ENCODE measurements at places on chromosomes 6 and 20.
A peak's percentile ranks its signal among the peaks of the same experiment; 100 is the strongest.

DNA sequence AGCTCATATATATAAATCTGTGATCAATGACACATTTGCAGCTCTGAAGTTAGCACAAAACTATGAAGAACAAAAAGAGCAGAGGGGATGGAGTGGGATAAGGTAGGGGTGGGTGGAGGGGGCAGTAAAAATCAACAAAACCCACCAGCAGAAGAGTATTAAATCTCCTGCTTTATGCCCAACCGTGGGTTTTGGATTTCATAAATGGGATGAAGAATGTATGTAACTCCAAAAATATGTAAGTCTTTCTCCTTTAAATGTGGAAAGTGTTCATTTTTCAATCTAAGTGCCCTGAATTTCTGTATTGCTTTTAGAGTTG, 480.3 kb upstream of the MARCKS start:
- no peak for ATAC-seq

DNA sequence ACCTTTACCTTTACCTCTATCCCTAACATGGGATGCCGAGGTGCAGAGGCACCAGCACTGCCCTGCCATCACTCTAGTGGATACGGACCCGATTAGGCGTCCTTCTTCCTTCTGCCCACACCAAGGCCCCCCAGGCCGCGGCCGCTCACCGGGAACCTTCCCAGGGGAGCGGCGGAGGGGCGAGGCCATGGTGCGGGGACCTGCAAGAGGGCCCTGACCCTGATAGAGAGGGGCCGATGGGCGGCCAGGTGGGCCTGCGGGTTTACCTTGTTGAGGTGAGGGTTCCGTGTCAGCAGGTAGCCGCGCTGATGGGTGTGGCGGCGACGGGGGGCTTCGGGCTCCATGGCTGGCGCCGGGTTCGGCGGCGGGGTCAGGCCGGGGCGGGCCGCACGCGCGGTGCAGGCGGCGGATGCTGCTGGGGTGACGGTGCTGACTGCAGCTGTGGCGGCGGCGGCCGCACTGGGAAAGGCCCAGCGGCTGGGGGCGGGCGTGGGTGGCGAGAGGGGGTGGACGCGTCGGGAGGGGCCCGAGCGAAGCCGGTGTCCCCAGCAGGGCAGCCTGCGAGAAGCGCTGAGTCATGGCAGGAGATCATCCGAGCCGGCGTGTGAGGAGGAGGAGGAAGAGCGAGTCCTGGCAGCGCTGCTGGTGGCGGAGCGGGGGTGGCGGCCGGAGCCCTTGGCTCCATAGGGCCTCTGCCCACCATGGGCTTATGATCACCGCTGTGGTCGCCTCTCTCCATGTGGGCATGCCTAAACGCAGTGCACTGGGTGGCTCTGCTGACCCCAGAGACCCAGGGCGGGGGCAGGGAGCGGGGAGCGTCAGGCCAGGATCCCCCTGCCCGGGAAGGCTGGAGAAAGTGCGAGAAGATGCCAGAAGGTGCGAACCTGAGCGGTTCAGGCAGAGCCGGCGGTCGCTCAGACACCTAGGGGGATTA, at the start of gene ME1:
Gene ME1, minus strand, starts transcription at position 441 of the 934 bp plus-strand sequence. Its CDS starts 97 bp downstream, at position 344.
- ATAC-seq = peak; percentile 95

- no peak for ATAC-seq
Observed at GRCh38 chr6:159257846-159258245, 88.6 kb downstream of the FNDC1 start.

- no peak for ATAC-seq
Observed at GRCh38 chr20:14838663-14839628, 501.5 kb upstream of the FLRT3 start.

DNA sequence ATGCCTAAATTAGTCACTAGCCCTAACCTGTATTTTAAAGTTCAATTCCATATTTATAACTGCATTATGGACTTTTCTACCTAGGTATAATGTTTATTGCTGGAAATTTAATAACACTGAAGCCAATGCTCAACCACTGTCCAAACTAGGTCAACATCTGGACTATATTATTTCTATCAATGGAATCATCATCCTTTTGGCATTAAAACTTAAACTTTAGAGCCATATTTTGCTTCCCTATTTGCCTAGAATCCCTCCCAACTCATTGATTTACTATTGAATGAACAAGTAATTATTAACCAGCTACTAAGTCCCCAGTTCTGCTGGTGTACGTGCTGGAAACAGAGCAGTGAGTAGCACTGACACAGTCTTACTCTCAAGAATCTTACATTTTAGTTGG, 291.7 kb upstream of the SPTLC3 start:
- no peak for ATAC-seq

DNA sequence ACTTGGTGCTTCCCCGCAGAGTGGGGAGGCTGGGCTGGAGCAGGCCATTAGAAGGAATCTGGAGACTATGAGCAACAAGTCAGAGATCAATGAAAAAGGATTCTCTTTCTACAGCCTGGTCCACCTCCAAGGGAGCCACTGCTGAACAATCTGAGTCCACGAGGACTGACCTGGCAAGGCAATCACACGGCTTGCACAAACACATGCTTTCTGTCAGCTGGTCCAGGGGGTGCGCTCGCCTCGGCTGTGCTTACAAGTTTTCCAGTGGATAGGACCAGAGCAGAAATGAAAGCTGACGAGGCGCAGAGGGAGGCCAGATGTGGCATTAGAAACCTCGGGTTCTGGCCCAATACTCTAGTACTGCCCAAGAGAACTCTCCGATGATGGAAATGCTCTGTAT, 18.1 kb downstream of the KCNK5 start:
- ATAC-seq = no peak

DNA sequence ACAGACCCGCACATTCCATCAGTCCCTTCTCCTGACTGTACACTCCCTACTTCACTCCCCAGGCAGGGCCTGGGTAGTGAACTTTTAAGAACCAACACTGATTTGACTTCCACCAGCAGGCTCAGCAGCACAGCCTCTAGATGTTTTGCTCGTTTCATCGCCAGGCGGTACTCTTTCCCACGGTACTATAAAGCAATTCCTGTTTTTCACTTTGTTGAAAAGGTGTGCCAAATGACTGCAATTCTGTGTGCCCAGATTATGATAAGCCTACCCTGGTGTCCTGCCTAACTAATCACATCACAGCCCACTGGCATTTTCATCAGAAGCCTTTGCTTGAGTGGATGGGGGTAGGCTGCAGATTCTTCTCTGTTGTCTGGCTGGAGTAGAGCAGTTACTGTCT, 12.9 kb upstream of the WTAP start:
- no peak for ATAC-seq

- ATAC-seq = no peak
Observed at GRCh38 chr20:10805764-10806163, 132.0 kb upstream of the JAG1 start.

DNA sequence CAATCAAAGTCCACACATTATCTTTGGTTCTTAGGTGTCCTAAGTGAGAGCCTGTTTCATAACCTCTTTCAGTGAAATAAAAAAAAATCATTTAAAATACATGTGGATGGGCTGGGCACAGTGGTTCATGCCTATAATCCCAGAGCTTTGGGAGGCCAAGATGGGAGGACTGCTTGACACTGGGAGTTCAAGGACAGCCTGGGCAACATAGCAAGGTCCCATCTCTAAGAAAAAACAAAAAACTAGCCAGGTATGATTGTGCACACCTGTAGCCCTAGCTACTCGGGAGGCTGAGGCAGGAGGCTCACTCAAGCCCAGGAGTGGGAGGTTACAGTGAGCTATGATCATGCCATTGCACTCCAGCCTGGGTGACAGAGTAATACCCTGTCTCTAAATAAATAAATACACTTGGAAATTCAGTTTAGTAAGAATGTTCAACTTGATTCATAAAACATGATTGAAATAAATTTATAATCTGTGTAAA, 3.6 kb downstream of the MPC1 start:
- ATAC-seq = no peak

DNA sequence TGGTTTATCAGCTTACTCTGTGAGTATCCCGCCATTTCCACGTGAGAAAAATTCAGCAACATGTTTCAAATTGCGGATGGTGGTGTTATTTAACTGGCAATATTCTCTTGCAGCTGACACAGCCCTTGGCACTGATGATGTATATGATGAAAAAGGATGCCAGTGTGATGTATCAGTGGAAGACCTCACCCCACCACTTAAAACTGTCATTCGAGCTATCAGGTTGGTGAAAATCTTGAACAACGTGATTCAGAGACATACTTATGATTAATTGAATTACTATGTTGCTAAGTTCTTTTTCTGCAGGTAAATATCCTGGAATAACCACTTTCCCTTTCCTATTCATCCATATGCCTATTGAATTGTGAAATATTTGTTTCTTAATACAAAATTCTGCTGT, 55.7 kb downstream of the KHDC1L start:
- ATAC-seq = no peak

DNA sequence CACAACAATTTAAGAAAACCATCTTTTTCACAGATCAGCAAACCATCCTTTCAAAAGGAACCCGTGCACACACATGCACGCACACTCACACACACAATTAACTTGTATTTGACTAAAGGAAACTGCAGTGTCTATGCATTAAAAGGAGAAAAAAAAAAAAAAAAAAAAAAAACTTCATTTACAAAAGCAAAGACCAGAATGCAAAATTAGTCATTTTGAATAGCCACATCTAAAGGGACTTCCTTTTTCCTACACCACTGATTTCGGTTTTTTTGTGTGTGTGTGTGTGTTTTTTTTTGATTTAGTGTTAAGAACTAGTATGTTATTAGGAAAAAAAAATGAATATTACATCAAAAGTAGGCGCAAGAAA, 6.3 kb downstream of the ZMYND8 start:
- ATAC-seq = no peak

- ATAC-seq = no peak
Observed at GRCh38 chr20:58406422-58407001, 17.5 kb downstream of the VAPB start.

DNA sequence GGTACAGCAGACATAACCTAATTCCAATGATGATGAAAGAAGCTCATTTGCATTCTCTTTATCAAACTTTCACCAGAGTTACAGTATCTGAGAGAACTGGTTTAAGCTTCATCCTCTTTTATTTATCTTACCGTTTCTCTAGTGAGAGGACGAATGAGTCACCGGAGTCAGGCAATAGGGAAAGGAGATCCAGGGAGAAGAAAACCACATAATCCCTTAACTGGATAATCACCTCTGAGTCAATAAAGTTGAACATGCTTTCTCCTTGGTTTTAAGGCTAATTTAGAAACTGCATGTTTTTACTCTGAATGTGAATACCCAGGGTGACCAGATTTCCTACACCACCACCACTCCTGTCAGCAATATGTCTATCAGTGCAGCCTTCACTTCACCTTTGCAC, 313.7 kb upstream of the TBX18 start:
- ATAC-seq = peak; percentile 88

- ATAC-seq = no peak
Observed at GRCh38 chr6:82237013-82237412, 10.5 kb downstream of the IBTK start.

- no peak for ATAC-seq
Observed at GRCh38 chr20:40986774-40987173, 41.8 kb upstream of the TOP1 start.

DNA sequence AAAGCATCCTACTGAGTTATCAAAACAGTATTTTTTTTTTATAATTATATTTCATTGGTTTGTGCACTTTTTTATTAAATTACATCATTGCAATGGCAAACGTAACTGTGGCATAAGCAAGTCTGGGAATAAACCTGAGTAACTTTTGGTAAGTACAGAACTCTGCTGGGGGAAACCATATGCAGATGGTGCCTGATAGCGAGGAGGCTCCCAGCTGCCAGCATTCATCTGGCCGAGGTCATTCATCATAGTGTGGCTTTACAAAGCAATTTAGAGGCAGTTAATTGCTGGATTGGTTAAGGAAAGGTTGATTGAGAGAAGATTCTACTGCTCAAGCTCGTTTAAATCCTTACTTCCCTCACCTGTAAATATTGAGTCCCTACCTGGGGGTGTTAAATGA, 52.6 kb downstream of the HECA start:
- ATAC-seq = no peak

DNA sequence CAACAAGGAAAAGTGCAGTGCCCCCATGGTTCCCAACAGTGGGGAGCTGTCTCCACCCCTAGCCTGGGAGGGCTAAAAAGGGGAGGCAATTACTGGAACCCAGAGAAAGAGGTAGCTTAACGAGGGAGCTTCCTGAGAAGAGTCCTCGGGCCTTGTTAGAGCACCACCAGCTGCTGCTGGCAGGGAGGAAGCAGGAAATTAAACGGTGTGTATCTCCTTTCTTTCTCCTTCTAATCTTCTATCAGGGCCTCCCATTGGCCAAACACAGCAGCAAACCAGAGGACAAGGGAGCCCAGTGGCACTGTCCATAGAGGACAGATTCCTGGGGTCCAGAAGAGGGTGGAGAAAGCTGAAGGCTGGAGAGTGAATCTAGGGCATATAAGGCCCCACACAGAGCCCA, 7.6 kb upstream of the BTN2A2 start:
- ATAC-seq = no peak

- no peak for ATAC-seq
Observed at GRCh38 chr6:120534954-120535353, 799.3 kb downstream of the TBC1D32 start.

DNA sequence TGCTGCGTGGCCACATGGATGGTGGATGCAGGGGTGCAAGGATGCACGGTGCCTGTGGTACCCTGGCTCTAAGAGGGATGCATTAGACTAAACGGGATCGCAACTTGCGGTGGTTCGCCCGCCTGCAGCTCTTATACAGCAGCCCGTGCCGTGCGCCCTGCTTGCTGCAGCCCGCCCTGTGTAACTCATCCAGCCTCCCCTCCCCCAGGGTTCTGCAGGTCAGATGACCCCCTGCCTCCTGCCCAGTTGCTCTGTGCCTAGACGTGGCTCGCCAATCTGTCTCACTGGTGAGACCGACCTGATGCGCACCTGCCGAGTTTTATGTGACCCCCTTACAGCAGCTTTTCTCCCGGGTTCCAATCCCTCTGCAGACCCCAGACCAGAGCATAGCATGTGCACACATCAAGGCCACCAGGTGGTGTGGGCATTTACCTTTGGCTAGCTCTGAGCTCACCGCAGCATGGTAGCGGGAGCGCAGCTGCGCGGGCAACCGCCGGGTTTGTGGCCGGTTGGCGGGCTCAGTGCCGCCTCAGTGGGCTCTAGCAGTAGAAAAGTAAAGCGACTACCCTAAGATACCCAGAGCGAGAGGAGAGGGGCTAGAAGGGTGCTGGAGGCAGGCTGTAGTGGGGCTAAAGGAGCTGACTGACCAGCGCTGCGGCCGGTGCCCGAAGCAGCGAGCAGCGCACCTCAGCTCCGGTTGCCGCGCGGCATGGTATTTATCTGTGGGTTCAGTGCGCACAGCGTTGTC, 693 bp upstream of the GNAS-AS1 start:
- ATAC-seq = no peak

GRCh38 chr20:50272030-50272723, 81.5 kb downstream of the CEBPB start:
- ATAC-seq = no peak

- ATAC-seq = no peak
Observed at GRCh38 chr20:52251136-52251700, 59.6 kb upstream of the ZFP64 start.

DNA sequence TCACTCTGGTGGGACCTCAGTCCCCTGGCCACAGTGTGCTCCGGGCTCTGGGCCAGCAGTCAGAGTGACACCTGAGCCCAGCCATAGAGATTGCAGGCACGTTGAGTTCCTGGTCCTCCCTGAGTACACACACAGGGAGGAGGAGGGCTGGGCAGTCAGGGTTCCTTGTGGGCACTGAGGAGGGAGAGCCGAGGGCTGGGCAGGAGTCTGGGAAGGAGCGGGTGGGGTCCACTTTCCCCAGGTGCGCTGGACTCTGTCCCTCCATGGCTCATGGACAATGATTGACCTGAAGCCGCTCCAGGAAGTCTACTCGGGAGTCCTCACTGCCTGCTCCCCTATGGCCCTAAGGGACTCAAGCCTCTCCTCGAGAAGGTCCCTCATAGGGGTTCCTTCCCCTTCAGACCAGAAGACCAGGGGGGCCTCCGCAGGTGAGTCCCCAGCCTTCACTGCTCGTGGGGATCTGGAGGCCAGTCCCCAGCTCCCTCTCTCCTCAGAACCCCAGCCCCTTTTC, 1.1 kb downstream of the SLC44A4 start:
- peak; percentile 39 for ATAC-seq
